Esophagus squamous epithelium (tissue), 5 donors: ENCODE measurements at places on chromosomes 1 and 21.

DNA sequence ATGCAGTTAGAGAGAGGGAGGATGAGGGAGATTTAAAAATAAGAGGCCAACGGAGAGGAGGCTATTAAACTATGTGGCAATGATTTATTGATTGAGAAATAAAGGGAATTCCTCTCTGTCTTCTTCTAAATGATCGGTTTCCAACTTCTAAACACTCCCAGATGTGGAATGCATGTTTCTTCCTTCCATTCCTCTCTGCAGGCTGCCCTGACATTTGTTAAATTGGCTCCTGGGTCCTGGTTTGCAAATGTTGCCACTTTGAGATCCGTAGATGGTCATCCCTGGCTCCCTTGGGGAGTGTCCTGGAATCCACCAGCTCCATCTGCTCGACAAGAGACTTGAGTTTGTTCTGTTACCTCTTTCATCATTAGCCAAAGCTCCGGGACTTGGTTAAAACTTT, 10.3 kb upstream of the C1orf198 start:
- no peak for DNase-seq

DNA sequence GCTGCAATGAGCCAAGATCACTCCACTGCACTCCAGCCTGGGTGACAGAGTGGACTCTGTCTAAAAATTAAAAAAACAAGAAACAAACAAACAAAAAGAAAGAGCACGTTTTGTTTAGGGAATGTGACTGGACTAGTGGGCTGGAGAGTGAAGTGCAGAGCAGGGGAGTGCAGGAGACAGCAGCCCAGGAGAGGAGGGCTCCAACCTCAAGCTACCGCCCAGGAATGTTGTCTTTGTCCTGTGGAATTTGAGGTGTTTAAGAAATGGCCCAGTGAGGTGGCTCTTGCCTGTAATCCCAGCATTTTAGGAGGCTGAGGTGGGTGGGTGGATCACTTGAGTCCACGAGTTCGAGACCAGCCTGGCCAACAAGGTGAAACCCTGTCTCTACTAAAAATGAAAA, 42.4 kb upstream of the MTF2 start:
- no peak for DNase-seq

GRCh38 chr1:36279110-36279788, 26.9 kb upstream of the SH3D21 start:
- no peak for DNase-seq

DNA sequence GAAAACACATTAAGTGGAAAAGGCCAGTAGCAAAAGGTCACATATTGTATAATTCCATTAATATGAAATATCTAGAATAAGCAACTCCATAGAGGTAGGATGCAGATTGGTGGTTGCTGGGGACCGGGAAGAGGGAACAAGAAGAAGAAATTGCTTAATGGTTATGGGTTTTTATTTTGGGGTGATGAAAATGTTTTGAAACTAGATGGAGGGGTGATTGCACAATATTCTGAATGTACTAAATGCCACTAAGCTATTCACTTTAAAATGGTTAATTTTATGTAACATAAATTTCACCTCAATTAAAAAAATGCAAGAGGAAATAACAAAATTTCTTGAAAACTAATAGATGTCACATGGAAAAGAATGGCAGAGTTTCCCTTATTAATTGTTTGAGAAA, 6.7 kb downstream of the KIAA0040 start:
- DNase-seq: no peak

GRCh38 chr1:214862421-214862820, 220.1 kb upstream of the KCNK2 start:
- no peak for DNase-seq

DNA sequence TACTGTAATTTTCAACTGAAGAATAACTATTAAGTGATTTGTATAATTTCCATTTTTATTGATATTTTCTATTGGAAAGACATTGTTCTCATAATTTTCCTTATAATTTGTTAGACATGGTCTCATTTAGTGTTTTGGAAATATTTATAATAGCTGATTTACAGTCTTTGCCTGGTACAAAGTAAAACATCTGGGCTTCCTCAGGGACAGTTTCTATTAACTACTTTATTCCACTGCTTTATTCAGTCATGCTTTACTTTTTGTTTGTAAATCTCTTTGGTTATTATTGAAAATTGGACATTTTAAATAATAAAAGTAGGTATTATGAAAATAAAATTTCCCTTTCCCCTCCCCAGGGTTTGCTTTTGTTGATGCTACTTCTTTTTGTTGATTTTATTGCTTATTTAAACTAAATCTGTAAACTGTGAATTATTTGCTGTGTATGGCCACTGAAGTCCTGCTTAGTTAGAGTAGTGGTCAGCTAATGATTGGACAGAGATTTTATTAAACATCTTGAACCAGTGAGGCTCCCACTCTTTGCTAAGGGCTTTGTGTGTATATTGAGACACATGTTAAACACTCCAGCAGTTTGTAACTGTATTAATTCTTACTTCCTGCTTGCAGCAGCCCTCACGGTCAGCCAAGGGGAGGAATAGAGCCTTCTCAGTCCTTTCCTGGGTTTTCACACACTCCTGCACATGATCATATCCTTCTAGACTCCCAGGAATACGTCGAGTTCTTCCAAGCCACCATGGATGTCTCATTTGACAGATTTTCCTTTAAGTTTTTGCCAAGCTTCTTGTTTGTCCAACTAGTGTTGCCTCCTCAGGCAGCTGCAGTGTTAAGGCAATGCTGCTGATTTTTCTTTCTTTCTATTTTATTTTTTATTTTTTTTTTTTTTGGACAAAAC, 994.6 kb upstream of the PRMT6 start:
- no peak for DNase-seq

- DNase-seq: no peak
Measured at GRCh38 chr1:4986306-4986705, 331.9 kb downstream of the AJAP1 start.

DNA sequence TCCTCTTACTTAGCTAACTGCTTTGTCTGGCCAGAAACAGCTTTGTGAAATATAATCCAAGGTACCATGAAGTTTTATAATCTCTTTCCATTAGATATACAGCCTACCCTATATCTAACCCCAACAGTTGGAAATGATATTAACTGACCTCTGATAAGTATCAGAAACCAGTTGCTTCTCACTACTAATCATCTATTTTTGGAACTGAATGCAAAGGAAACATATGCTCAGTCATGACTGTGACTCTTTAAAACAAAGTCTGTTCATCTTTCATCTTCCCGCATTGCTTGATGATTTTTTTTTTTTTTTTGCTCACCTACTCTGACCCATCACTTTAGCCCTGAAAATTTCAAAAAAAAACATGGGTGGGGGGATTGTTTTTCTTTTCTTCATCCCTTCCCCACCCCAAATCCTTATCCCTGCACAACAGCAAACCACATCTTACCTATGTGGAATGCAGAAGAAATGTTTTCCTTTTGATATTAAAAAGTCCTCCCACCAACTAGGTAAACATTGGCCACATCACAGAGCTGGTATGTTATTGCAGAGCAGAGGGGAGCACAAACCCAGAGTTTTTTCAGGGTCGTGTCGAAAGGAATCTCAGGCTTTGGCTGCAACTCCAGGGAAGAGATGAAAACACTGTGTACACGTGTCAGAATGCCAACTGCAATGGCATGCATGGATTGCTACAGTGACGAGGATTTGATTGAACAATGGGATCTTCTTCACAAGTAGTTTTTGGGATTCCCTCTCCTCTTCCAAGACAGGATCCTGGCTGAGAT, 137.3 kb downstream of the SLC30A10 start:
- no peak for DNase-seq

DNA sequence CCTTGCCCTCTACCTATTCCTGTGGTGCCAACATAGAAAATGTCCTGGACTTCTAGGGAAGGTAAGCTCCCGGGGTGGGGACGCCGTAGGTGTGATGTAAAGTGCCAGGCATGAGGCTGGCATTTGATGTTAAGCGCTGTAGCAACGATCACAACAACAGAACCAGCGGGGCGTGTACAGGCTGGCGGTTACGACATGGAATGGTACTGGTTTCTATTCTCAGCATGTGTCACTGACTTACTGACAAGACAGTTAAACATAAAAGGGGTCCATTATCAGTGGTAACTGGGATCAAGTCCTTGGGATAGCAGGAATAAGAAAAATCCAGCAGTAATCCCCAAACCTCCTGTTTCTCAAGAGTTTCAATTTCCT, 58.9 kb downstream of the TGFBR3 start:
- no peak for DNase-seq

GRCh38 chr1:230393722-230394121, 32.4 kb downstream of the PGBD5 start:
- no peak for DNase-seq
